ENCODE measurements at places on chromosomes 11 and 22.

DNA sequence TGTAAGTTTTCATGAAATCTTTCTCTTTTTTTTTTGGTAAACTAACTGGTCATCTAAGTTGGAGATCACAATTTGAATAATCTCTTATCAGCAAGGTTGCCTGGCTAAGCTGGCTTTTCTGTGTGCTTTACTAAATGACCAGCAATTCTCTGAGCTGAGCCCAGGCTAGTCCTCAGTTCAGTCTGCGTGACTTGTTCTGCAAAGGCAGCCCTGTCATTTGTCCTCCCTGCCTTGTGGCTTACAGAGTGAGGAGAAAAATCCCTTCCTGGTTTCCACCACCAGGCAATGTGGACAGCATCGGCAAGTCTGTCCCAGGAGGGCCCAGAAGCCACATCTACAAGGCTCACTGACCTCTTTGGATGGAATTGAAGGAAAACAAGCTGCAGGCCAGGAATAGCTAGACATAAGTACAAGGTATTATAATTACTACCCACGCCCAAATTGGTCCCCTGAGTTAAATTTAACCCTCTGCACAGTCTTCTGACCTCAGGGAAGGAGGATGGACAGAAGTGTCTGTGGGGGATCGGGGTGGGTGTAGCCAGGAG lies 108.6 kb downstream of the SCN3B start:
- no peak for DNase-seq

GRCh38 chr22:45446216-45446615 lies 32.7 kb downstream of the RIBC2 start:
- peak; percentile 88 for DNase-seq

DNA sequence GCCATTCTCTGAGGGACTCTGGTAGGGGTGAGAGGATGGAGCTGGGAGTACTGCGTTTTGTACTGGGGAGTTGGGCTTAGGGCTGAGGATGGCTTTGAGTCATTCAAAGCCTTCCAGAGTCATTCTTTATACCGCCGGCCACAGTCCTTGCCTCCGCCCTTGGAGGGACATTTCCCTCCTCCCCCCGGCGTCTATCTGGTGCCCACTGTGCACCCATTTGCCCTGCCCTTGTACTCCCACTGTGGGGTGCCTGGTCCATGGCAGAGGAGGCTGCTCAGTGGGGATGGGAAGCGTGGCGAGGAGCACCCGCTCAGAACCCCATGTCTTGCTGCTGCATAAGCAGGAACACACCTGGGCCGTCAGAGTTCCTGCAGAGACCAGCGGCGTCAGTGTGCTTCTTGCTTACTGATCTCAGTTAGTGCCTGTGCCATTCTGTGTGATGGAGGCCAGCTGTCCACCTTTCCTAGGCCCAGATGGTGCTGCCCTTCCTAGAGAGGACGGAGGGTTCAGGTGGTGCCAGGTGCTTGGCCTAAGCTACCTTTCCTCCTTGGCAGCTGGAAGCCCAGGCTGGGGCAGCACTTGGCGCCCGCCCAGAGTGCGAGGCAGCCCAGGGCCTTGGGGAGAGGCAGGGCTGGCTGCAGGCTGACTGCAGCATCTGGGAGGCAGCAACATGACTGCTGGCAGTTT lies 23.3 kb upstream of the TMEM191C start:
- DNase-seq: no peak

DNA sequence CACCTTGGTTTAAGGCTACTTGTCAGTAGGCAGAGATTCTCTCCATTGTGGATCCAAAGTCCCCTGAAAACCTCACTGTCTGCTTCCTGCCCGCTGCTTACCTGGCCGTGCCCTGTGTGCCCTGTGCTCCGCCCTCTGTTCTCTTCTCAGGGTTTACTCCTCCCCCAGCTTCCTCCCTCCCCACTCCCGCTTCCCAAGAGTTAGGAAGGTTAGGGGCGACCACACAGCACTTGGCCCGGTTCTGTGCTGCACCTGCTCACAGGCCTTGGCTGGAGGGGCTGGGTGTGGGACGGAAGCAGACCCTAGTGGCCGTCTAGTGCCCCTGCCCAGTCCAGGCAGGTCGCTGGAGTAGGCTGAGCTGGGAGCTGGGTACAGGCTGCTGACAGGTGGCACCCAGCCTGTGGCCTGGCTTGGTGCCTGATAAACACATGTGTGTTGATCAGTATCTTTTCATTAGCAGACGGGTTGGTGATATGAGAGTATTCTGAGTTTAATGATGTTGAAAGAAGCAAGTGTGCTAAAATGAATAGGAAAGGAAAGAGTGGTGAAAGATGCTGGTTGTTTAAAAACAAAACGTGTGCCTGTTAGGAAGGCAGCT lies 40.5 kb downstream of the GRAMD4 start:
- DNase-seq: no peak

DNA sequence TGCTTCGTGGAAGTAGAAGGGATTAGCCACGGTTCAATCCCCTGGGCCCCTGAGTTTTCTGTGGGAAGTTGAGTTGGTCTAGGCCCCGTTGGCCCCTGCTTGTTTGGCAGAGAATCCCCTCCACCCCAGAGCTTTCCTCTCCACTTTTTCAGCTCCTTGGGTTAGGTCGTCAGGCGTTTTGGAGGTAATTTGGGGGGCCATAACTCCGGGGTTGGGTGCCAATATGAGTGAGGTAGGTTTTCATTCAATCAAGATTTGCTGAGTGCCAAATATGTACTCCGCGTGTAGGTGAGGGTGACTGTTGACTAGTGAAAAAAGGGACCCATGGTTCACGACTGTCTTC lies 590 bp downstream of the ATG13 start:
- DNase-seq: no peak

- DNase-seq: no peak
These were observed 612.3 kb downstream of the INSC start for GRCh38 chr11:15726893-15727519.

DNA sequence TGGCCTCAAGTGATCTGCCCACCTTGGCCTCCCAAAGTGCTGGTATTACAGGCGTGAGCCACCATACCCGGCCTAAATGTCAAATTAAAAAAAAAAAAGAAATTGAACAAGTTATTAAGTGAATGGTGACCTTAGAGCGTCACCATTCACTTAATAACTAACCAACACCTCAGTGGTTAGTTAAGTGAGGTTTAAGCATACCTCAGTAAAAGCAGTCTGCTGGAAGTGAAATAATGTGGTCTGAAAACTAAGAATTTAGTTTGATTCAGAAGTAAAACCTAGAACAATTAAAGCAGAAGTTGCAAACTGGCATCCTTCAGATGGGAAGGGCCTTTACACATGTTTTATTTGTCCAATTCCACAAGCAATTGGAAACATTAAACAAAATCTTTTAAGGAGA lies 71.5 kb downstream of the FCHSD2 start:
- no peak for DNase-seq
